Activated CD4-positive, alpha-beta T cell treated with anti-CD3 and anti-CD28 coated beads, Interleukin-10, Interleukin-2, amounts not matched to agents 100 ng/mL and 50 ng/mL, durations not matched to agents 16 hours and 8 hours (primary cell): ENCODE measurements at places on chromosomes 2 and 18.
A peak's percentile ranks its signal among the peaks of the same experiment; 100 is the strongest.

DNA sequence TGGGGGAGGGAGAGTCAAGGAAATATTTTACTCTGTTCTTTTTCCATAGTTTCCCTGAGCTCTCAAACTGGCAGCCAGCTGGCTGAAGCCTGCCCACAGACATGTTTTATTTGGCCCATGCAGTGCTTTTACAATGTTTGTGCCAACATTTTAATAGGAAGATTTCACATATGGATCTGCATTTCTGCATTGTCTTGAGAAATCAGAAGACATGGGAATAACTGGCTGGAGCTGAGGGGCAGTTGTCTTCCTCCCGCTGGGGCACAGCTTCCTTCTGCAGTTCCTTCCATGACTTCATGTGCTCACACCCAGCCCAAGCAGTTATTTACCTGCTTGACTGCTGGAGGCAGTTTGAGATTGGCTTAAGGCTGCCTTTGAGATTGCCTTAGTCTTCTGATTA, 74.4 kb downstream of the PLCL1 start:
- DNase-seq = no peak

GRCh38 chr2:216877085-216877484, 17.2 kb upstream of the TNP1 start:
- no peak for DNase-seq

DNA sequence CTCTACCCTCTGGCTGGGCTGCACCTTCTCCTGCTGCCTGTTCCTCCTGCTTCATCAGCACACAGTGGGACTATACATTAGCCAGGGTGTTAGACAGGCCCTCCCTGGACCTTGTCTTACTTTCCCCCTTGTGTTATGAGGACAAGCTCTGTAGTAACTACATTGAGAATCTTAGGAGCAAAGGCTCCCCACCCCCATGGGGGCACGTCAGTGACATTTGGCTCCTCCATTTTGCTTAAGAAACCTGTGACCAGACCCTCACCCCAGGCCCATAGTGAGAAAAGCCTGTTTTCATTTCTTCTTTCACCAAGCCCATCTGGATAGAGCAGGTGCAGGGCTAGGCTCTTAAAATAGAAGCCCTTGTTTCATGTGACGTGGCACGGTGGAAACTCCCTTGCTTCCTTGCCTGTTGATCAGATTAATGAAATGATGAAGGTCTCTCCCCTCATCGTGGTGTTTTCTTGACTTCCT, 146.7 kb downstream of the RPIA start:
- no peak for DNase-seq

DNA sequence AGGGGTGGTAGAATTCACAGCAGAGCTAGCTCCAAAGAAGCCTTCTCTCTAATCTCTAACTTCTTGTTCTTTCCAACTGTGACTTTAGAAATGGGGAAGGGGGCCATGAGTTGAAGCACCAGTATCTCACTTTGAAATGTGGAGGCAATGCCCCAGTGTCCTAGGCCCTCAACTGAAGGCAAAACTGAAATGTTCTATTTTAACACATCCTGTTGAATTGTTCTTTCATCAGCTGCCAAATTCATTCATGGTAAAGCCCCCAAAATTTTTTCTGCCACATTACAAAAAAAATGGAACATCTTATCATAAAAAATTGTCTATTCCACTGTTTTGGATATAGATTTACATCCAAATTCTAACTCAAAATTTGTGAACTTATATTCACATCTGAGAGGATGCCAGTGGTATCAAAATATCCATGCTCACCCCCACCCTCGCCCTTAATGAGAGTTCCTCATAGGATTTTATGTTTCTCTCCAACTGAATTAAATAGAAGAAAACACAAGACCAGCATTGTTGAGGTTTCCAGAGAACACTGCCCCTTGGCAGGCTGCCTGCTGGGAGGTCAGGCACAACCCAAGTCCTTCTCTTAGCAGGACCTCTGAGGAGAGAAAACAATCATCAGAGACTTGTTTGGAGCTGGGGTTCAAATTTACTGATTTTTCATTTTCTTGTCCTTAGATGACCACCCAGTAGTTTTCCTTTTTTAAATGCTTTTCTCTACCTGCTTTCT, 147.4 kb upstream of the PGAP1 start:
- no peak for DNase-seq

DNA sequence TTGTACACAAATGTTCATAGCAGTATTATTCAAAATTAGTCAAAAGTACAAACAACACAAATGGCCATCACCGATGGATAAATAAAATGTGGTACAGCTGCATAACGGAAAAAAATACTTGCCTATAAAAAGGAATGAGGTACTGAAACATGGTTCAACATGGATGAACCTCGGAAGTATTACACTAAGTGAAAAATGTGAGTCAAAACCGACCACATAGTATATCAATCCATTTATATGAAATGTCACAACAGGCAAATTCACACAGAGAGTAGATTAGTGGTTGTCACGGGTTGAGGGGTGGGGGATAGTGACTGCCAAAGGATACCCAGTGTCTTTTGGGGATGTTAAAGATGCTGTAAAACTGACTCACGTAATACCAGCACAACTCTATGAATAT, 3.5 kb downstream of the SS18 start:
- DNase-seq = no peak

DNA sequence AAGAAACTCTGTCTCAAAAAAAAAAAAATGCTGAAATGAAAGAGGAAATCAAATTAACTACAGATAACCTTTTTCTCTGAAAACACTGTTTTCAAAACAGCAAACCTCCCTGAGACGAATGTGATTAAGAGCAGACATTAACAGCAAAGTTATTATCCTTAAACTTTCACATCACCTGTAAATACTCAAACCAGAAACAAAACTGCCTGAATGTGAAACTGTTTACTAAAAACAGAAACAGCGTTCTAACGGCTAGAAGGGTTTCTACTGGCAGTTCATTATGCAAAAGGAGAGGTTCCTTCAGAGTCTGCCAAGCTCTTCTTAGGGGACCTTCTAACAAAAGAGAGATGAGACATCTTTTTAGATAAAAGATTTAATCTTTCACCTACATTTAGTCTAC, 45.9 kb downstream of the PNO1 start:
- peak; percentile 89 for DNase-seq

- no peak for DNase-seq
Measured at GRCh38 chr2:219334076-219334475, 1.5 kb upstream of the RESP18 start.
